NCI-H187 (cell line): ENCODE measurements at places on chromosomes 11 and 22.

DNA sequence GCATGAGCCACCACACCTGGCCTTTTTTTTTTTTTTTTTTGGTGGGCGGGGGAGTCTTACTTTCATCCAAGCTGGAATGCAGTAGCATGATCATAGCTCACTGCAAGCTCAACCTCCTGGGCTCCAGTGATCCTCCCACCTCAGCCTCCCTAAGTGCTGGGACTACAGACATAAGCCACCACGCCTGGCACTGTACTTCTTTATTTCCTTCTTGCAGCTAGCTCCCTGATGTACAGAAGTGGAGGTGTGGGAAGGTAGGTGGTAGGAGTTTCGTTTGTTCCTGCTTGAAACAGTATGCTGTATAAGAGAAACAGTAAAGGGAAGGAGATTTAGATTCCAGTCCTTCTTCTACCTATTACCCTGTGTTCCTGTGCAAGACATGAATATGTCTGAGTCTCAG lies 72.1 kb downstream of the WNT11 start:
- DNase-seq = no peak

DNA sequence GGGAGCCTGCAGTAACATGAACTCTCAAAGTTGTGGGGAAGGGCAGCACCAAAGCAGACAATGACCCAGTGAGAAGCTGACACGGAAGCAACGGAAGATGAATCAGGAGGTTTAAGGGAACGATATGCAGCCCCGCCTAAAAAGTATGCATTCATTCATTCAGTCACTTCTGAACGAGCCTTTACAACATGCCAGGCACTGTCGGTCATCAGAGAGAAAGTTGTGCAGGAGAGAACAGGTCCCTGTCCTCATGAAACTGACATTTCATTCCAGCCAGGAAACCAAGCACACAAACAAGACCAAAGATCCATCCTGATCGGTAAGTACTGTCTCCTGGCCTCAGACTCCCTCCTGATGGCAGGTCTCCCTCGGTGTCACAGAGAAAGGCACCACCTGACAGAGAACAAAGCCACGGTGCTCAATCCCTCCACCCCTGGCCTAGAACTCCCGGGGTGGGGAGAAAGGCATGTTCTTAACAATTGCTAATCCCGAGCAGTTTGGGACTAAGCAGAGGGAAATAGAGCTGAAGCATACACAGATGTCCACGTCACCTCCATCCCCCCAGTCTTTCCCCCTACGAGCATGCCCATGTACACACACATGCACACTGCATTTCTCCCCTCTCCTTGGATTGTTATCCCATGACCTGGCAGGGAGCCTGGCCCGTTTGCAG lies 49.3 kb downstream of the LRFN4 start:
- no peak for DNase-seq

GRCh38 chr11:2317354-2318050 lies 15.7 kb downstream of the TSPAN32 start:
- DNase-seq = no peak

DNA sequence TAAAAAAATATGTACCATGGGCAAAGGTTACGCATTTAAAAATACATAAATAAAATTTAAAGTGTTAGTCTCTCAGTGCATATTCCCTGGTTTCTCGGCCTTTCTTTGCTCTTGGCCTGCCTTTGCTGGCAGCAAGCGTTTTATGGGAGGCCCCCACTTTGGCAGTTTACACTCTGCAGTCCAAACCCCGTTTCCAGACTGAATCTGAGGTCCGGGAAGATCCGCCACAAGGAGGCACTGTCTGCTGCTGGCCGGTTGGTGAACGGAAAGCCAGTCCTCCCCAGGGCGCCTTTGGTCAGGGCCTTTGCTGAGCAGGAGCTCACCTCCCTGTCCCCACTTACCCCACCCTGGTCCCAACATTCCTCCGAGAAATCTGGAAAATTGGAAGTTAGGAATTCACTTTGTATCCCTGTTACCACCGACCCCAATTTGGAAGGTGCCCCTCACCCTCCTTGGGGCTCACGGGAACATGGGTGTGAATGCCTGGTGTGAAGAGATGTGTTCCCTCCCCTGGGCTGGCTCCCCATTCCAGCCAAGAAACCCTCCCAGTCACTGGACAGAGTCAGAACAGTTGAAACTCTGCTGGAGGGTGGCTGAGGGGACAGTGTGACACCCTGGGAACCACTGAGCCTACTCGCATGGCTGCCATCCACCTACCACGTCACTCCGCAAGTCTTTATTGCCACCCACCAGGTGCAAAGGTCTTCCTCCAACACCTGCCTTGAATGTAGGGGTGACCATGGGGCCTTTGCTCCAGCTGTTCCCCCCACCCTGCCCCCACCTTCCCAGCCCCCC lies 9.4 kb upstream of the SF1 start:
- DNase-seq = no peak

DNA sequence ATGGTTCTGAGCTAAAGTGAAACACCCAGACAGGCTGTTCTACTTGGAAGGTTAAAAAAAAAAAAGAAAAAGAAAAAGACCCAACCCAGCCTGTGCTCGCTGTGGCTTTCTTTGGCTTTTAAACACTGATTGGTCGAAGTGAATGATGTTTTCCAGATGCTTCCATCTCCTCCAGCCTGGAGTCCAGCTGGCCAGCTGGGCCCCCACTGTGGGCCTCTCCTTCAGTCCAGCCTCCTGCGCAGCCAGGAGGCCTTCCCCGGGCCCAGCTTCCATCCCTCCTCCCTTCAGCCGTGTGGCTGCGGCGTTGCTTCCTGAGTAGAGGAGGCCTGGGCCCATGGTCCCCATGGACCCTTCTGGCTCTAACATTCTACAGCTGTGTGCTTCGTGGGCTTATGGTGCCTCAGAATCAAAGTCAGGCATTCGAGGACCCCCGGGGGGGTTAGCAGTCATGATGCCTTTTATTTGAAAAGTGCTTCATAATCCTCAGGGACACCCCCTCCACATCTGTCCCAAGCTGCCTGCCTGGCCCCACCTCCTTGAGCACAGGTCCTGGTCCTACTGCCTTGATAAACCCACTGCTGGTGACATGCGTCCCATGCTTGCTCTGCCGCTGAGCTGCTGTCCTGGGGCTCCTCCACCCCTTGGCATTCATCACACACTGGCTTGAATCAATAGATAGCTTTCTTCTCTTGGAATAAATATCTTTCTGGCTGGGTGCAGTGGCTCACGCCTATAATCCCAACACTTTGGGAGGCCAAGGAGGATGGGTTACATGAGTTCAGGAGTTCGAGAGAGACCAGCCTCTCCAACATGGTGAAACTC lies 42.2 kb upstream of the FBLN1 start:
- no peak for DNase-seq

- DNase-seq = no peak
Measured at GRCh38 chr11:125379981-125380380, 116.1 kb downstream of the FEZ1 start.

- no peak for DNase-seq
Measured at GRCh38 chr11:128417607-128418324, 169.6 kb downstream of the ETS1 start.

- DNase-seq = no peak
Measured at GRCh38 chr22:50261615-50262459, at the start of gene MAPK12. Gene MAPK12 (minus strand): TSS chr22:50261683. CDS start chr22:50261509, 174 bp downstream.

DNA sequence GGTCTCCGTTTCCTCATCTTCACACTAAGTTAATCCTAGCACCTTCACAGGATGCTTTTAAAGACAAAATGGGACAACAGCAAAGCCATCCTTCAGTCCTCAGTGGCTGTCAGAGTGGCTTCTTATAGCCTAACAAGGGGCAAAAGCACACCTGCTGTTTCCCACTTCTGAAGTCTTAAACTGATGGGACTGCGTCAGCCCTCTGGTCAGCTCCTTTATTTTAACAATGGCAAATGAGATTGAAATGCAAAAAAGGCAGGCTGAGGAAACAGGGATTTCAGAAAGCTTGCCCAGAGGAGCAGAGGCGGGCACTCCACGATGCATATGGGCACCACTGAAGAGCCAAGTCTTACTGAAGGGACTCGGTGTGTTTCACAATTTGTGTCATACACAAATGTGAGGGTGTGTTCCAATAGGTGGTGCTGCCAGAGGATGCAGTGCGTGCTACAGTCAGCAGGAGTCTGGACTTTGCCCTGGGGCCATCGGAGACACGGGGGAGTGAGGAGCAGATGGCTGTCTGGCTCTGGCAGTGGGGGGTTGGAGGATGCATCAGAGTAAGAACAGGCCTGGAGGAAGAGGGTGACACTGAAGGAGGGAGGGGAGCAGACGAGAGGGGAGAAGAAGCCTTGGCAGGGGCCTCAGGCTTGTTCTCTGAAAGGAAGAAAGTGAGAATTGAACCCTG lies 47.3 kb downstream of the TENM4 start:
- DNase-seq = no peak

DNA sequence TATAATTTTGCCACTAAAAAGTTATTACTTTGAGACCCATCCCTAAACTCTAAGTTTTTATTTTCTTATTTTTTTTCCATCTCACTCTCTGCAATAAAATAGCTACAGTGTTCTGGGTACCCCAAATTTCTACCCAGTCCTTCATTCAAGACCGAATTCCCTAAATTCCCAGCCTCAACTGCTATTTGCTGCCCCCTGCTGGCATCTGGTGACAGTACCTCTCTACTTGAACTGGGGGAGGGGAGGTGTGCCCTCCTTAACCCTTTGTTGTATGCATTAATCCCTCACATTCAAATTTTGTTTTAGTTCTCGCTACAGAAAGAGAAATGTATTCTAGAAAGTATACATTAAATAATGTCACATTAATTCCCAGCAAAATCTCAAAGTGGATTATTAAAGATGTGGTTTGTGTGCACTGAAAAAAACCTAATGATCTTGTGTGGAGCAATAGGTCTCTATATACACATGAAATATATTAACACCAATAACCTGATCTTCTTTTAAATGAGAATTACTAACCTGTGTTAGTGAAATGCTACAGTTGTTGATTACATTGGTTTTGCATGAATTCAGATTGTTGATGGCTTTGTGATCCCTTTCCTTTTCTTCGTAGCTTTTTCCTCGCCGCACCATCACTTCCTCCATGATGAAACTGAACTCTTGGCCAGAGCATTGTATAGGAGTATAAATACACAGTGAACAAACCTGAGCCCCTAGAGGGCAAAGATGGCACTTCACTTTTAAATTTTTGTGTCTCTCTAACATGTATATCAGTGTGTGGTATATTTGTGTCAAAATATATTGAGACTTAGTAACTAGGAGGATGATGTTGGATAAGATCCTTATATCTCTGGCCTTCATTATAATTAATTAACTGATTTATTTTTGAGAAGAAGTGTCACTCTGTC lies 590.0 kb downstream of the METTL15 start:
- DNase-seq = peak; percentile 0

GRCh38 chr11:84719935-84720577 lies 907.1 kb downstream of the DLG2 start:
- DNase-seq = no peak

- DNase-seq = no peak
Measured at GRCh38 chr11:33819278-33820035, 45.1 kb upstream of the FBXO3 start.

DNA sequence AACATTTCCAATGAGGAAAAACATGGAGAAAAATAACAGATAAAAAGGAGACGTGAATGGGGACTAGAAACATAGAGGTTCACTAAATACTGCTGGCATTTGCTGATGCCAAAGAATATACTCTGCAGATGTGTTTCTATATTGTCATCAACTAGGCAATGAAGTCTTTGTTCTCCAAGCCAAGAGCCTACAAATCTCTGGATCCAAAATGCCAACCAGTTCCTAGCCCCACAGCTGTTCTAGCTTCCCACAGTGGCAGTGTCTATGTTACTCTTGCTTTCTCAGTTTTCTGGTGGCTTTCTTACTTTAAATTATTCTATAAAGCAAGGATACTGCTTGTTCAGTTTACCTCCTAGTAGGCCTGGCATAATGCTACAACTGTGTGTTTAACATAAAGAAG lies 977.9 kb upstream of the CCDC90B start:
- DNase-seq = no peak

- DNase-seq = no peak
Measured at GRCh38 chr11:9689721-9690120, 25.8 kb downstream of the SWAP70 start.

- no peak for DNase-seq
Measured at GRCh38 chr11:105092256-105093239, 47.0 kb downstream of the CARD18 start.

DNA sequence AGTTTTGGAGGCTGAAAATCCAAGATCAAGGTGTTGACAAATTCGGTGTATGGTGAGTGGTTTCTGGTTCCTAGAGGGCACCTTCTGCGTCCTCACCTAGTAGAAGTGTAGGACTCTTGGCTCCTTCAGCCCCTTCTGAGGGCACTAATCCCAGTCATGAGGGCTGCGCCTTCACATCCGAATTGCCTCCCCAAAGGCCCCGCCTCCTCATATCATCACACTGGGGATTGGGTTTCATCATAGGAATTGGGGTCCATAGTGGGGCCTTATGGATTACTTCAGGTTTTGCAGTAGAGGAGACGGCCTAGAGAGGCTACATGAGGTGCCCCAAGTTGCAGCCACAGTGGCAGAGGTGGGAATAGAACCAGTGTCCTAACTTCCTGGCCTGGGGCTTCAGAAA lies 87.1 kb downstream of the CEP164 start:
- DNase-seq = no peak

- DNase-seq = no peak
Measured at GRCh38 chr11:96869207-96869606, 479.4 kb downstream of the JRKL start.

DNA sequence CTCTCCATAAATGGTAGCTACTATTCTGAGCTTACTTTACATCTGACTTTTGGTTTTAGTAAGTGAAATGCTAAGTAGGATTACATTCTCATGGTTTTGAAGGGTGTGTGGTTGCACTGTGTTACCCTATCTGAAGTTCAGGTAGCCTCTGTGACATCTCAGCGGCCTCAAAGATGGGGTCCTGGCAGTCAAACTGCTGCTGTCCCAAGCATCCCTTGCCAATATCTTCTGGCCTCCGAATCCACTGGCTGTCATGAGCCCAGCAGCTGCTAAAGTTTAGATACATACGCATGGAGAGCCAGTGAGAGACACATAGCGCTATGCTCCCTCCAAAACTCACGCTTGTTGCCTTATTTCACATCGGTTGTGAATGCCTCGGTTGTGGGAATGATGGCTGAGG lies 34.9 kb downstream of the UBASH3B start:
- DNase-seq = no peak

GRCh38 chr11:47380078-47380477 lies 1.7 kb upstream of the SPI1 start:
- DNase-seq = no peak

DNA sequence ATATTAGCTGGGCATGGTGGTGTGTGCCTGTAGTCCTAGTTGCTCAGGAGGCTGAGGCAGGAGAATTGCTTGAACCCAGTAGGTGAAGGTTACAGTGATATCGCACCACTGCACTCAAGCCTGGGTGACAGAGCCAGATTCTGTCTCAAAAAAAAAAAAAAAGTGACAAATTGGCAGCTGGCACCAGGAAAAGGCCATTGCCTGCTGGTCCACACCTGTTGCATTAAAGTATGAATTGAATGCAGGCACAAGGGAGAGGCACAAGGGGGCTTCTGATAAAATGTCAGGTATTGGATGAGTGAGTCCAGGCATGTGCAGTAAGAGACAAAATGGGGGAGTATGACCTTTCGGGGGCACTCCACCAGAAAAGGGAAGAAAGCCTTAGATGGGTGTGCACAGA lies 28.2 kb downstream of the ZNF70 start:
- DNase-seq = no peak

- no peak for DNase-seq
Measured at GRCh38 chr22:49968313-49968830, 7.8 kb downstream of the PIM3 start.

- DNase-seq = no peak
Measured at GRCh38 chr11:57473285-57473841, 13.0 kb downstream of the RTN4RL2 start.
